Activated T-cell treated with anti-CD3 and anti-CD28 coated beads for 4 hours (primary cell): ENCODE measurements at places on chromosomes 13 and 19.

- DNase-seq = no peak
These were observed 21.3 kb downstream of the ZNF607 start for GRCh38 chr19:37698216-37698615.

- DNase-seq = no peak
These were observed 91.7 kb downstream of the ATP8A2 start for GRCh38 chr13:25463496-25463895.

GRCh38 chr13:30354493-30355383 lies 47.4 kb upstream of the KATNAL1 start:
- DNase-seq = no peak

DNA sequence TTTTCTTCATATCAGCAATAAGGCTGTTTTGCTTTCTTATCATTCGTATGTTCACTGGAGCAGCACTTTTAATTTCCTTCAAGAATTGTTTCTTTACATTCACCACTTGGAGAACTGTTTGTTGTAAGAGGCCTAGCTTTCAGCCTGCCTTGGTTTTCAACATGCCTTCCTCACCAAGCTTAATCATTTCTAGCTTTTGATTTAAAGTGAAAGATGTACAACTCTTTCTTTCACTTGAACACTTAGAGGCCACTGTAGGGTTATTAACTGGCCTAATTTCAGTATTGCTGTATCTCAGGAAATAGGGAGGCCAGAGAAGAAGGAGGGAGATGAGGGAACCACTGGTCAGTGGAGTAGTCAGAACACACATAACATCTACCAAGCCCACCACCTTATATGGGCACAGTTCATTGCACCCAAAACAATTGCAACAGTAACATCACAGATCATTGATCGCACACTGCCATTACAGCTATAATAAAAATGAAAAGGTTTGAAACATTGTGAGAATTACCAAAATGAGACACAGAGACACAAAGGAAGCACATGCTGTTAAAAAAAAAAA lies 181.4 kb upstream of the TUBA3C start:
- DNase-seq = no peak

GRCh38 chr13:44234566-44234965 lies 139.1 kb upstream of the SERP2 start:
- DNase-seq = no peak

DNA sequence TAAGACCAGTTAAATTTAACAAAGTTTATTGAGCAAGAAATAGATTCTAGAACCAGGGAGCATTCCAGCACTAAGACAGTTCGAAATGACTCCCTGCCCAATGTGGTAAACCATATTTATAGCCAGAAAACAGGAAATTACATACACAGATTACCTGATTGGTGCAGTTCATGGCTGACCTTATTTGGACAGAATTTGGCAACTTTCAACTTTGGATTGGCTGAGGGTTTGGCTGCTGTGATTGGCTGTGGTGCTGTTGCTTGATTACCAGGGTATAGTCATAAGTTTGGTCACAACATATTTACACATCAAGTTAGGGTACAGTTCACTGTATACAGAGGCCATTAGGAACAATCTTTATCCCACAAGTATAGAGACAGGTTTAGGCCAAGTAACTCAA lies 984.8 kb upstream of the MIR17HG start:
- DNase-seq = no peak

DNA sequence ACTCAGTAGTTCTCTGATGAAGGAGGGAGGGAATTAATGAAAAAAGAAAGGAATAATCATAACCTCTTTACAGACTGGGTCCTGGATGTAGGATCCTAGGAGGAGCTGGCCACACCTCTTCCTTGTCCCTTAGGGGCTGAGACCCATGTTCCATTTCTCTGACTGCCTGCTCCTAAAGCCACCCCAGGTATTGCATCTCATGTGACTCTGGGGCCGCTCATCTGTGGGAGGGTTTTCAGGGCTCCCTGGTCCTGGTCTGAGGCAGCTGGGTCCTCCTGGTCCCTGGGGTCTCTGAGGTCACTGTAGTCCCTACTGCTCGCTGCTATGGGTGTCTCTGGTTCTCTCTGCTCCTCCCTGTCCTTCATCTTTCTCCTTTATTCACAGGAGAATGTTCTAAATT lies 2.9 kb downstream of the CEACAM21 start:
- DNase-seq = no peak

DNA sequence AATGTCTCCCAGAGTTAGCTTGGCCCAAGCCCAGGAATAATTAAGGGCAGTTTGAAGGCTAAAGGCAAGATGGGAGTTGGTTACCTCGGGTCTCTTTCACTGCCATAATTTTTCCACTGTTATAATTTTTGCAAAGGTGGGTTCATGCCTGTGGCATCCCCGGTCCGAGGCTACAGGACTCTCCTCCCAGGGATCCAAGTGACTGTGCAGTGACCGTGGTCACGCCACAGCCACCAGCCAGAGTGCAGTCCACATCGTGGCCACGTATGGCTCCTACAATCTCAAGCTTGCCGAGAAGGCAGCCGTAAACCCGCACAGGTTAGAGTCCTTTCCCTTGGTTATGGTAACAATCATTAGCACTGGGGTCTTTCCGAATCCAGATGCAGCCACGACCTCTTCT lies 36.8 kb downstream of the C13orf46 start:
- DNase-seq = no peak

DNA sequence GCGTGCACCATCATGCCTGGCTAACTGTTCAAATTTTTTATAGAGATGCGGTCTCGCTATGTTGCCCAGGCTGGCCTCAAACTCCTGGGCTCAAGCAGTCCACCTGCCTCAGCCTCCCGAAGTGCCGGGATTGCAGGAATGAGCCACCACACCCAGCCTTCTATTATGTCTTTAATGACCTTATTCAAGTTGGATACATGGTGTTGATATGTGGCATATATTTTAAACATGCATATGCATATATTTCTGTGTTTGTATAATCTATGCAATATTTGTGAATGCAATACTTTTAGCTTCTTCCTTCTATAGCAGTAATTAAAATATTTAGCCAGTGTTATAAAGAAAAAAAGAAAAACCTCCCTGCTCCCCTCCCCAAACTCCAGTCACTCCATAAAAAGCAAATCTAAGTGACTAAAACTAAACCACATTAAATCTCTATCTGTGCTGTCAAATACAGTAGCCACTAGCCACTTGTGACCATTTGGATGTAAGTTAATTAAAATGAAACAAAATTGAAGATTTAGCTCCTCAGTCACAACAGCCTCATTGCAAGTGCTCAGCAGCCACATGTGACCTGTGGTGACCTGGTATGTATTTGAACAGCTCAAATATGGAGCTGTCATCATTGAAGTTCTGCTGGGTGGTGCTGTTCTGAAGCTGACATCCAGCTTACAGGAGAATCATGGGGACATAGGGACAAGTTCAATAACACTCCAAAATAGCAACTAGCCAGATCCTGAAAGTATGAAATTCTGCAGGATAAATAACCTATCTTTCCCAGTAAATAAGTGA lies 27.4 kb downstream of the FCGBP start:
- DNase-seq = no peak

GRCh38 chr13:52804202-52804641 lies 44.2 kb downstream of the PCDH8 start:
- DNase-seq = no peak

DNA sequence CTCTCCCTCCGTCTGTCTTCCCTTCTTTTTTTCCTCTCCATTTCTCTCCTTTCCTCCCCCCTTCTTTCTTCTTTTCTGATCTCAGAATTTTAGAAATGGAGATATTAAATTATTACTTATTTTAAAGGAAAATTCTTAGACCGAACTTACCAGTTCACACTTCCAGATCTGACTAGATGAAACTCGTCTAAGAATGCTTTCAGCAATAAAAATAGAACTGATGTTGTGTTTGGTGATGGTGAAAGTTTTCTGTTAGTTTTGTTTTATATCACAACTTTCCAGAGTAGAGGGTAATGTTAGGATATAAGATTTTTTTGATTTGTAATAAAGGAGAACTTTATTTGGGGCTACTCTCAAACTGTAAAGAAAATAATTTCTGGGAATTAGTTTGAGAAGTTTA lies 29.9 kb downstream of the UCHL3 start:
- no peak for DNase-seq

GRCh38 chr13:51804295-51805172 lies 571 bp upstream of the DHRS12 start:
- no peak for DNase-seq

- no peak for DNase-seq
These were observed 143.3 kb upstream of the IPO5 start for GRCh38 chr13:97810152-97810551.

- no peak for DNase-seq
These were observed 21.2 kb upstream of the CD177 start for GRCh38 chr19:43332058-43332922.

DNA sequence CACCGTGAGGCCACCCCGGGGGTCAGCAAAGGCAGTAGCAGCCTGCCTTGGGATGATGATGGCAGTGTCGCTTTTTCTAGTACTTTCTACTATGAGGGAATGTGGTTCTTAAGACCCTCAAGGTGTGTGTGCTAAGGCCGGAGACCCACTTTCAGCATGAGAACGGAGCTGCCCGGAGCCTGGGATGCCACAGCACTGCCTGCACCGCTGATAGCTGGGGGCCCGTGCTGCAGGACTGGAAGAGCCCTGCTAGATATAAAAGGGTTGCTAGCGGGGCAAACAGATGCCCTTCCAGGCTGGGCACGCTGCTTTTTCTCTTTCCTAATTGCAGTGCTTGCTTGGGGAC lies 14.5 kb downstream of the PLIN4 start:
- no peak for DNase-seq

- DNase-seq = no peak
These were observed 61.2 kb upstream of the WDFY2 start for GRCh38 chr13:51523082-51523518.

GRCh38 chr19:21848706-21849105 lies 12.7 kb upstream of the ZNF43 start:
- no peak for DNase-seq

- DNase-seq = no peak
These were observed 325.1 kb downstream of the SLC7A1 start for GRCh38 chr13:29270271-29270985.

- DNase-seq = no peak
These were observed at the start of gene DGKH for GRCh38 chr13:42048342-42048683. DGKH (plus strand) TSS chr13:42048648; CDS start chr13:42048774, 126 bp downstream.

- no peak for DNase-seq
These were observed 12.5 kb downstream of the NOP53 start for GRCh38 chr19:47757617-47758442.

DNA sequence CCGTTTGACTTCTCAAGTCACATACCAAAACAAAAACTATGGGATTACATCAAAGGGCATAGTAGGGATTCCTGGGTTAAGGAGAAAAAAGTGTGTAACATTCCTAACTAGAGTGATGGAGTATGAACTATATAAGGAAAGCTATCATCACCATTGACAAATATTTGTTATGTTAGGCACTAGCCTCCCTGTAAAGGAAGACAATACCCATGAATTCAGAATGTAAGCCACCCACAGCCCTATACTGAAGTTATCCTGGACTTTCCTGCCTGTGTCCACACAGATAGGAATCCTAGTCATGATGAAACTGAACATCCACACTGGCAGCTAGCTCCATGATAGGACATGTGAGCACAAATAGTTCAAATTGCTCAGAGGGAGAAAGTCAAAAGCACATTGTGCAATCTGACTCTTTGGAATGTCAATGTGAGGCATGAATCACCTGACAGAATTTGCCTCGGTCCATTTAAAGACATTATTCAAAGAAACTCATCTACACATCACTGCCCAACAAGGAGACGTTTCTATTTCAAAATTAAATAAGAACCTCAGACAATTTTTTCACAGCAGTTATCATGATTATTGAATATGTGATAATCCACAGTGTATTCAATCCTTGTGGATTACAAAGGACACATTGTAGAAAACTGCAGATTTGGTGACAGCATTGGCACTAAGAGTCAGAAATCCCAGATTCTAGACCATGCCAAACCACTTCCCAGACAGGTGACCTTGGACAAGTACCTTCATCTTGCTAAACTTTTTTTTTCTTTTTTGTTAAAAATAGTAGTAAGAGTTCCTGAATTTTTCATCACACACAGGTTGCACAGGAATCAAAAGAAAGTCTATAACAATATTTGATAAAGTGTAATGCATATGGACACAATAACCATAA lies 529.3 kb downstream of the IRS2 start:
- no peak for DNase-seq

DNA sequence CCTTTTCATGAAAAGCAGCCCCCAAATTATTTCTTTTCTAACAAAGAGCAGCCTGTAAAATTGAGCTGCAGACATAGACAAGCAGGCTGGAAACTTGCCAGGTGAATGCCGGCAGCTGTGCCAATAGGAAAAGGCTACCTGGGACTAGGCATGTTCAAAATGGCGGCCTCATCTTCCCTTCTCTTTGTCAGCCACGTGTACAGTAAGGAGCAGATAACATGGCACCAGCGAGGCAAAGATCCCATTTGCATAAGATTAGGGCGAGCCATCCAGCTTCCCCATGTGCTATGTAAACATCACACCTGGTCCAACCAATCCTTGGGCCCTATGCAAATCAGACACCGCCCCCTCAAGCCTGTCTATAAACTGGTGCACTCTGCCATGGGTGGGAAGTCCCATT lies 31.2 kb upstream of the CACNA1A start:
- no peak for DNase-seq

GRCh38 chr19:53978975-53979801 lies 12.2 kb upstream of the CACNG6 start:
- DNase-seq = no peak

DNA sequence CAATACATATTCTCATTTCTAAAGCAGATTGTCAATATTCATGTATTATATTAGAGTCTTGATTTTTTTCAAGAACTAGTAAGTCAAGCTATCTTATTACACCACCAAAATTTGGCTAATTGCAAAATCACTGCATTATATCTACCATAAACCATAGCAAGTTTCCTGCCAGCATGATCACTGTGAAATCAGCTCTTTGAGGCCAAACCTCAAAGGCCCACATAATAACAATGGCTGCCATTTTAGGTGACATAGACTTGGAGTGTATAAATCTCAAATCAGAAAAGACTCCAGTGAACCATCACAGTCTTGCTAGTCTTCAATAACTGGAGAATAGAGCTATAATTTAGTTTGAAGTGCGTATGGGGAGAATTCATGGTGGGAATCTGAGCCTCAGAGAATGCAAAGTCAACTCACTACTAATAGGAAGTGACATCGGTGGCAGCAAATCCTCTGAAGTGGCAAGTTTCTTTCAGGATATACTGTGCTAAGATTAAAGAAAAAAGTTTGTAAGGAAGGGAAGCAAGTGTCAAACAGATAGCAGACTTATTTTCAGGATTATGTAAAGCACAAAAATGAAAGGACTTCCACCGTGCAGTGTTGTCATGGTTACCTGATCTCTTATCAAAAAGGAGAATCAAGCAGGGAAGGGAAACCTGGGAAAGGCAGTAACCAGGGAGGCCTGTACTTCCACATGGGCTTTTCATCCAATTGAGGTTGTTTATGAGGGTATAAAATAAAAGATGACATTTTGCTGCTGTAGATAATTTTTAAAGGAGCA lies 117.4 kb upstream of the FNDC3A start:
- no peak for DNase-seq

DNA sequence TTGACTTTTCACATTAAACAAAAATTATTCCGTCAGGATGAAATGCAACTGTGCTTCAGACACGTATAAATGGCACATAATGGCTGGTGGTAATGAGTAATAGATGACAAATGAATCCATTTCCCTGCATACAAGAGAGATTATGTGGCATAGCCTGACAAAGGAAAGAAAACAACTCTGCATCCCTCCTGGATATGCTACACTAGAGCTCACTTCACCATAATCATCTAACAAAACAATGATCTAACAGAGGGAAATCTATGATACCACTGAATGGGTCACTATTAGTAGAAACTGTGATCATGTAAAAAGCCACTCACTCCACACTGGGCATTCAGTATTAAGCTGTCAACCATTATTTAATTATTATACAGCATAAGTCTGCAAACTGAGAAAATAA lies 1498.4 kb downstream of the EFNB2 start:
- DNase-seq = no peak
